GM12892 (cell line): ENCODE measurements at places on chromosomes 1 and 21.

GRCh38 chr1:9874959-9875635 lies 35.0 kb downstream of the CTNNBIP1 start:
- DNase-seq, result peak; percentile 97

DNA sequence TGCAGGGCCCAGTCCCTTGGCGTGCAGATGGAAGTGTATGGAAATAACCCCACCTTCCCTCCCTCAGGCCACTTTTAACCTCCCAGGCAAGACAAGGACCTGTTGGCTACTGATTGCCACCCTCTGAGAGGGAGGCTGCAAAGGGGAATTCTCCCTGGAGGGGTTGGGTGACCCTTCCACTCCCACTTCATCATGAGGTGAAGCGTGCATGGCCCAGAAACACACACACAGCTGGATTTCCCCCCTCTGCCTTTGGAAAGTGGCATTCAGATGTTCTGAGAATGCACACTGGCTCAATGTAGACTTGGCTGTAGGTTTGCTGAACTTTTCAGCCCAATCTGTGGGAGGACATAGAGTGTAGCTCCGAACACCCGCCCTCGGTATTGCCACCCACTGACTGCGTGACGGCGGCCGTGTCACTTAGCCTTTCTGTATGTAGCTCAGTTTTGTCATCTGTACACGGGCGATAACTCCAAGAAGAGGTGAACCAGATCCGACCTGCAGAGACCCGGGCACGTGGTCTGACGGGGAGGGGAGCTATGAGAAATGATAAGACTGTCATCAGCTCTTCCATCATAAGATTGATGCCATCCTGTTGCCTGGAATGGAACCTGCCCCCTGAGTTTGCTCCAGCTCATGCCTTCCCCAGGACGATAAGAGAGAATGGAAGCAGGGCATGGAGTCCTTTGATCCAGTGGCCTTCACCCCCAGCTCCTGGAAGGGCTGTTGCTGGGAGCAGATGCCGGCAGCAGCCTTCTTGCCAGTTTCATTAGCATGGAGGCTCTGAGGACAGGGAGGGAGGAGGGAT lies 19.3 kb downstream of the MIIP start:
- DNase-seq, result no peak

- DNase-seq, result no peak
Measured at GRCh38 chr1:246583448-246584185, 17.4 kb downstream of the CNST start.

GRCh38 chr1:89724369-89725010 lies 91.6 kb downstream of the LRRC8C start:
- DNase-seq, result no peak

DNA sequence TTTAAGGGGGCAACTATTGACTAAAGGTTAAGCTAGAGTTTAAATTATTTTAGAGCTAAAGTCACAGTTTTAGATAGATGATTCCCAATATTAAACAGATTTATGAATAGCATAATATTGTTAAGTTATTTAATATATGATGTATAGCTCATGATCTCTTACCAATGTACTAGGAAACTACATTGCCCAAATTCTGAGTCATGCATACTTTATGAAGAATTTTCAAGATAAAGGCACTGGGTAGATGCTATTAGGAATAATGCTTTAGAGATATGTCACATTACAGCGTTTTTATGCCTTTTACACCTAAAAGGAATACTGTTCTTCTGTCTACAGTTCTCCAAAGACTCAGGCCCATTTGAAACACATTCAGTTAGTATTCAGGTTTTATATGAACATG lies 215.1 kb downstream of the NCAM2 start:
- DNase-seq, result no peak

DNA sequence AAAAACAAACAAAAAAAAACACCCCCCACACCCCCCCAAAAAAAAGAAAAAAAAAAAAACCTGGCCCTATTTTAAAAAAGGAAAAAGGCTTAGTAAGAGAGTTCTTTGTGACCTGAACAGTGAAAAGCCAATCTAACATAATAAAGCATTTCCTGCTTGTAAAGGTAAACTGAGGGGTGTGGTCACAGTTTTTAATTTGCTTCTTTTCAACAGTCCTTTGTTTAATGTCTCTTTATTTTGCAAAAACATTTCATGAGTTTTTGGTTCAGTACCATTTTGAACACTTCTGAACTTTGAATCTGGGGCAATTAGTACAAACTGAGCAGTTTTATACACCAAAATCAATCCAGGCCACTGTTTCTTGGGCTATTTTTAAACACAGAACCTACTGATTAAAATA lies 37.6 kb downstream of the TOR3A start:
- DNase-seq, result no peak

DNA sequence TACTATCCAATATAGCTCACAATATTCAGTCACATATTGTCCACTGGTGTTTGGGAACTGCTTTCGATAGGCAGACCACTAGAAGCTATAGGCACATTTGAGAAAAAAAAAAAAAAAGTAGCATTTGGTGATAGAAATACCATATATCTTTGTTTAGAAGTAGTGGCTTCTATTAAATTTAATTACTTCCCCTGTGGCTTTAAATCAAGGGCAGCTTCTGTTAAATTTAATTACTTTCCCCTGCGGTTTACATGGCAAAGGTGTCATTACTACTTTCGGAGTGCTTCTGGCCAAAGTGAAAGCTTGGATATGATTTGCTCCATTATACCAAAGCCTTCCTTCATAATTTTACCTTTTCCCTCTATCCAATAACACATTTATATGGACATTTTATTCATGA lies 229.9 kb downstream of the TTLL7 start:
- no peak for DNase-seq

GRCh38 chr1:45325851-45326506 lies 716 bp upstream of the HPDL start:
- DNase-seq, result no peak

DNA sequence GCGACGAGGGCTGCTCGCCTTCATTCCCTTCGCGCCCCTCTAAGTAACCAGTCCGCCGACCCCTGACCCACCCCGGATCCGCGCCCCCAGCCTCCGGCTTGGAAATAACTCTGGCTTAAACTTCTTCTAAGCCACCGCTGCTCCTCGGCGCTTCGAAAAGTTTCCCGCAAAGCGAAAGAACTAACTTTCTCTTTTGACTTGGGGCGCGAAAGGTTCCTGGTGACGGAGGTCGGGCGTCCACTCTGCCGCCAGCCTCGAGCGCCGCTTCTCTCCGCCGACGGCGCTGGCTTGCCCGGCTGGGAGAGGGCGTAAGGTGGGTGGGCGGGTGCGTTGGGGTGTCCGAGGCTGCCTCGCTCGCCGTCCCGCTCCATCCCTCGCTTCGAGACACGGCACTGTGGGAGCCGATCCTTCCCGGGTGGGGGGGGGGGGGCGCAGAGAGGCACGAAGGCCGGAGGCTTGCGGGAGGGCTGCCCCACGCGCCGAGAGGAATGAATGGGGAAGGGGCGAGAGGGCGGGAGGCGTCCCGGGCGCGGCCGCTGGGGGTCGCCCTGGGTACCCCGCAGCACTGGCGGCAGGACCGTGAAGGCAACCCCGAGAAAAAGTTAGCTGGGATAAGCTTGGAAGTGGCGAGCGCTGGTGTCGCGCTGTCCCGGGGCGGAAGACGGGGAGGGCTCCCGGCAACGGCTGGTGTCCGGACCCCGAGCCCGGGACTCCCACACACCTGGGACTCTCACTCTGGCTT lies 569 bp downstream of the ATF3 start:
- peak; percentile 55 for DNase-seq

DNA sequence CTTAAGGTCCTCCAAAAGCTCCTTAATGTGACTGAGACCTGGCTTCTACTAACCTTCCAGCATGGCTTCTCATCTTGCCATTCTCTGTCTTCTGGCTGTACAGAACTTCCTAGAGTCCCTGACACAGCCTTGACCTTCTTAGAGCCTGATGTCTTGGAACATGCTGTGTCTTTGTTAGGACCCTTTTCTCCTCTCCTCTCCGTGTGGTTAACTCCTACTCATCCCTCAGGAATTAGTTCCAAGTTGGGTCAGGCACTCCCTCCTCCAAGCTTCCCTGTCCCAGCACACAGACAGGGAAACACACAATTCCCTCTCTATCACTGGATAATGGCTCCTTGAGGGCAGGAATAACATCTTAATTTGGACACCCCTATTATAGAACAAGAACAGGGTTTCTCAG lies 275.4 kb upstream of the USP24 start:
- no peak for DNase-seq

GRCh38 chr1:17802164-17802563 lies 47.0 kb downstream of the ACTL8 start:
- DNase-seq, result no peak

DNA sequence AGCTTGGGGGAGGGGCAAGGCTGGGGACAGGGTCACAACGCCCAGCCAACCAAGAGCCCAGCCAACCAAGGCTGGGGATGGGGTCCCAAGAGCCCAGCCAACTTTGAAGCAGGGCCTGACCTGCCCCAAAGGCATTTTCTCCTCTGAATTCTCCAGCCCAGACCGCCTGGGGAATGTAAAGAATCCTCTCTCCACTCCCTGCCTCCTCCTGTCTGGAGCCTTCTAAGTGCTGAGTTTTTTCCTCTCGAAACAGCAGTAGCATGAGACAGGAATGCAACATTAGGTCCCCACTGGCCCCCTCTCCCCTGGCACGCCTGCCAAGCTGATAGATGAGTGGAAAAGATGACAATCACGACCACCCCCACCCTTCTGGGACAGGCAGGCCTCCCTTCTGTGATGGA lies 17.0 kb downstream of the C1orf198 start:
- DNase-seq, result no peak

- no peak for DNase-seq
Measured at GRCh38 chr1:204548265-204548664, 32.1 kb downstream of the MDM4 start.

DNA sequence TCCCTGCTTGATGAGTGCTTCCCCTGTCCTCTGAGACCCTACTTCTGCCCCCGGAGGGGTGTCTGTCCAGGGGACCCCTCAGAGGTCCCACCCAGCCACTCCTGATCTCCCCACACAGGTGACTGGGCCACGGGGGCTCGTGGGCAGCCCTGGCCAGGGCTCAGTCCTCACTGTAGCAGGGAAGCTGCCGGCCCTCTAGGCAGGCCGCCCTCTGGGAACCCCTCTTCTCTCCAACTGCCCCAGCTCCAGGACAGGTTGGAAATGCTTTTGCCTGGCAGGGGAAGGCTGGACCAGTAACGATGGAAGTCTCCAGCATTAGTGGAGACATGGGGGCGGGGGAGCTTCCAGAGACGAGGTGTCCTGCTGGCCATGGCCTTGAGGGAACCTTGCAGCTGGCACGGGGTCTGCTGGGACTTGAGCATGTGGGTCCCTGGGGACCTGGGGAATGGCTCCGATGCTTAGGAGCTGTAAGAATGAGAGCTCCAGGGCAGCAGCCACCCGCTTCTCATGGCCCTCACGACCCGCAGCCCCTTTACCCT lies 3.1 kb upstream of the FNDC10 start:
- no peak for DNase-seq

GRCh38 chr21:32562426-32562825 lies 22.9 kb downstream of the TCP10L start:
- DNase-seq, result no peak

DNA sequence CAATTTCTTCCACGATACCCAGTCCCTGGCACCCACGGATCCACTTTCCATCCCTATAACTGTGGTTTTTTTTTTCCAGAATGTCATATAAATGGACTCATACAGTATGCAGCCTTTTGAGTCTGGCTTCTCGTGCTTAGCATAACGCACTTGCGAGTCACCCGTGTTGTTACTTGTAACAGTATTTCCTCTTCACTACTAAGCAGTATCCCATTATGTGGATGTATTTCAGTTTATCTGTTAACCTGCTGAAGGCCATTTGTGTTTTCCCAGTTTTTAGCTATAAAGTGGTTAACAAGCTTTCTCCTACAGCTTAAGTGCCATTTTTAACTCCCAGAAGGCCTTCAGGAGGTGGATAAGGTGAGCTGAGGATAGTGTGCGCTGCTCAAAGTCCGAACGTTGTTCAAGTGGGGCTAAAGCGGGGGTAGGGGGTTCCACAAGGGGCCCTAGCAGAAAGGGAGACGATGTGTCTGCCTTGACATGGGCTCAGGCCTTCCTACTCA lies 829 bp downstream of the ADAR start:
- DNase-seq, result no peak

GRCh38 chr1:162222014-162222413 lies 152.5 kb downstream of the NOS1AP start:
- DNase-seq, result no peak

GRCh38 chr1:174963529-174964125 lies 36.1 kb upstream of the CACYBP start:
- DNase-seq, result no peak

- DNase-seq, result no peak
Measured at GRCh38 chr1:95067062-95067461, 5.7 kb downstream of the ALG14 start.

- no peak for DNase-seq
Measured at GRCh38 chr1:20379075-20379474, 88.4 kb downstream of the VWA5B1 start.

GRCh38 chr1:85202092-85202863 lies 1.5 kb upstream of the SYDE2 start:
- no peak for DNase-seq
